RWPE2 (cell line): ENCODE measurements at places on chromosomes 11 and 22.

GRCh38 chr11:94757037-94757735 lies 11.0 kb upstream of the AMOTL1 start:
- no peak for DNase-seq
- H3K4me3 ChIP-seq, result no peak overlapping the region
- no peaks in the 10 kb centered on the region; the same call in 1 of the 2 replicates for H3K36me3 ChIP-seq
- H3K4me1 ChIP-seq, result peaks cover 11% of the 10 kb centered on the region
- no peak overlapping the region for H3K27ac ChIP-seq

DNA sequence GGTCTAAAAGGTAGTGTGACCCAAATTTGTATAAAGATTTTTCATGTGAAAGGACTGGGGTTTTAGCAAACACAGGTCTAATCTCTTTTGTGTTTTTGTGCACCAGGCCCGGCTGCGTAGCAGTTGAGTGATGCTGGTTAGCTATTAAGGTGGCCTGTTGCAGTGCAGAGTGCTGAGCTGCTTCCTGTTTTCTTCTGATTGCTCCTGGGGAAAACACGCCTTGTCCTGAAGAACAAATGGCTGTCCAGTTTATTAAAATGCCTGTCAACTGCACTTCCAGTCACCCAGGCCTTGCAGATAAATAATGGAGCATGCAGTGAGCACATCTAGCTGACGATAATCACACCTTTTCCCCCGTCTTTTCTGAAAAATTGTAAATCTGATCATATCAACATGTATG lies 1.8 kb downstream of the SRSF8 start:
- peak overlapping the region; percentile 69 for H3K27ac ChIP-seq
- H3K36me3 ChIP-seq, result peaks cover 14% of the 10 kb centered on the region
- no peaks in the 10 kb centered on the region for H3K27me3 ChIP-seq
- DNase-seq, result peak; percentile 66

DNA sequence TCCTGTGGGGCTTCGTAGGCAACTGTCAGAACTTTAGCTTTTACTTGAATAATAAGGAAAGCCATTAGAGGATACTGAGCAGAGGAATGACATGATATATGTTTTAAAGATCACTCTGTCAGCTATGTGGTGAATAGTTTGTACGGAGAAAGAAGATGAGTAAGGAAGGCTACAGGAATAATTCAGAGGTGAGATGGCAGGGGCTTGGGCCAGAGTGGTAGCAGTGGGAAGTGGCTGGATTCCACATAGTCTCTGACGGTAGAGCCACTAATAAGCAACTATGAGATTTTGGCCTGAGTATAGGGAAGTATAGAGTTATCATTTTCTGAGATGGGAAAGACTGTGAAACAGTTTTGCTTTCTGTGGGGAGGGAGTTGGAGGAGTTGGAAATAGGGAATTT lies 93.9 kb upstream of the MTMR2 start:
- H3K4me3 ChIP-seq, result no peak overlapping the region
- no peaks in the 10 kb centered on the region for H3K36me3 ChIP-seq
- no peak for DNase-seq
- H3K27me3 ChIP-seq, result no peaks in the 10 kb centered on the region

- no peaks in the 10 kb centered on the region for H3K36me3 ChIP-seq
- H3K27me3 ChIP-seq, result no peaks in the 10 kb centered on the region
- H3K4me3 ChIP-seq, result no peak overlapping the region
- no peak for DNase-seq
- no peaks in the 10 kb centered on the region for H3K4me1 ChIP-seq
Measured at GRCh38 chr22:33524511-33525260, 395.6 kb downstream of the LARGE1 start.

GRCh38 chr11:130642994-130643393 lies 194.5 kb downstream of the ADAMTS15 start:
- H3K36me3 ChIP-seq, result no peaks in the 10 kb centered on the region
- H3K27ac ChIP-seq, result no peak overlapping the region
- DNase-seq, result no peak

DNA sequence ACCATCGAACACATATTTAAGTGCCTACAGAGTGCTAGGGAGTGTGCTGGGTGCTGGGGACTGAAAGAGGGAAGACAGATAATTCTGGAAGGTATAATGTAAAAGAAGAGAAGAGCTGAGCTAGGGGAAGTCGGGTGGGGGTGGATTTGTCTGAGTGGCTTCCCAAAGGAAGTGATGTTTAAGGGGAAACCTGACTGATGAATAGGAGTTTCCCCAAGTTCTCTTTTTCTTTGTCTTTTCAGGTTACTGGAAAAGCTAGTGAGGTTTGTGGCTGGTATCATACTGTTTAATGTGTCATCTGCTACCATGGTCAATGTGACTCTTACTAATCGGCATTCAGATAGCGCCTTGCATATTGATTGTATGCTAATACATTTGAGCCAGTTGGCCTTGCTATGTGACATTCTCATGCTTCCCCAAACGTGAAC lies 151.6 kb upstream of the MTMR2 start:
- H3K36me3 ChIP-seq, result no peaks in the 10 kb centered on the region; the same call in 1 of the 2 replicates
- H3K27ac ChIP-seq, result no peak overlapping the region
- H3K4me3 ChIP-seq, result no peak overlapping the region
- DNase-seq, result no peak
- no peaks in the 10 kb centered on the region for H3K4me1 ChIP-seq
- no peaks in the 10 kb centered on the region for H3K27me3 ChIP-seq

DNA sequence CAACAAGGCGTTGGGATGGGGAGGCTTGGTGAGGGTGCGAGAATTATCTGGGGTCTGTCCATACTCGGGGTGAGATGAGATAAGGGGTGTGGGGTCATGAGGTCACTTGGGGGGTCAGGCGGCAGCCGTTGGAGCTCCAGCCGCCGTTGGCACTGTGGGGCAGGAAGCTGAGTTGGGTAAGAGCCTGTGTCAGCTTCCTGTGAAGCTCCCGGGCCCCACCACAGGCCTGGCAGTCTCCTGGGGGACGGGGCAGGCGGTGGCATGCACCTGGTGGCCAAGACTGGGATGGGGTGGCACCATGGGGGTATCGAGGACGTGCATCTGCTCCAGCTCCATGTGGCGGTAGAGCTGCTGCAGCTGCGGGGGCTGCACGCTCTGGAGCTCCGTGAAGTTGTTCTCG lies 7.1 kb upstream of the MYBPC3 start:
- H3K27me3 ChIP-seq, result no peaks in the 10 kb centered on the region
- DNase-seq, result no peak
- H3K27ac ChIP-seq, result no peak overlapping the region
- H3K4me3 ChIP-seq, result no peak overlapping the region
- no peaks in the 10 kb centered on the region for H3K4me1 ChIP-seq

DNA sequence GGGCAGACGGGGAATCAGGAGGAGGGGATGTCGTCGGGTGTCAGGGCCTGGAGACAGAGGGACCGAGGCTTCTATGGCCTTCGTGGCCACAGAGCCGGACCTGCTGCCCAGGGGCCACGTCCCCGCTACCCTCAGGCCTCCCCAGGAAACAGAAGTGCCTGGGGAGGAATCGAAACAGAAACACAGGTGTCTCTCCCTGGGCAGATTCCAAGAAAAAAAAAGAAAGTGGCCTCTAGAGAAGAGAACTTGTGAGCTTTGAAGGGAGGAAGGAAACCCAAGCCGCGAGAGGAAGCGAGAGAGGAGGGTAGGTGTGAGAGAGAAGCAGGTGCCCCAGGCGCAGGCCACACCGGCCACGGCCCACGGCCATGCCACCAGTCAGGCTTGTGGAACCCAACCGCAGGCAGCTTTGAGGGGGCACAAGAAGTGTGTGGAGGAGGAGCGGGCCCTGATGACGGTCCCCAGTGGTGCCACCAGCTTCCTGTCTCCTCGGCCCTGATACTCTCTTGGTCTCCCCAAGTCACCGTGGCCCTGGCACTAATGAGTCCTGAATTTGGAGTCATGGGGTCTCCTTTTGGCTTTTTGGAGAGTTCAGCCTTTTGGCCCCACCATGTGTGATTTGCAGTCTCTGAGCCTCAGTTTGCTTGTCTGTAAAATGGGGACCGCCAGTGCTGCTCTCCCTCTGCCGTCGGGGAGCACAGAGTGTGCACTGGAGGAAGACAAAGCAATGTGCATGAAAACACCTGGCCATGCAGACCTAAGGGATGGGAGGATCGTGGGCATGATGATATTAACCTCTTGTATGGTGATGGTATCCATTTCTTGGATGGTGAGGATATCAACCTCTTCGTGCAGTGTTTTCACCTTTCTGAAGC lies 25.2 kb downstream of the LIF start:
- H3K27me3 ChIP-seq, result no peaks in the 10 kb centered on the region
- no peaks in the 10 kb centered on the region for H3K36me3 ChIP-seq
- no peak for DNase-seq
- H3K4me1 ChIP-seq, result peaks cover 3% of the 10 kb centered on the region

DNA sequence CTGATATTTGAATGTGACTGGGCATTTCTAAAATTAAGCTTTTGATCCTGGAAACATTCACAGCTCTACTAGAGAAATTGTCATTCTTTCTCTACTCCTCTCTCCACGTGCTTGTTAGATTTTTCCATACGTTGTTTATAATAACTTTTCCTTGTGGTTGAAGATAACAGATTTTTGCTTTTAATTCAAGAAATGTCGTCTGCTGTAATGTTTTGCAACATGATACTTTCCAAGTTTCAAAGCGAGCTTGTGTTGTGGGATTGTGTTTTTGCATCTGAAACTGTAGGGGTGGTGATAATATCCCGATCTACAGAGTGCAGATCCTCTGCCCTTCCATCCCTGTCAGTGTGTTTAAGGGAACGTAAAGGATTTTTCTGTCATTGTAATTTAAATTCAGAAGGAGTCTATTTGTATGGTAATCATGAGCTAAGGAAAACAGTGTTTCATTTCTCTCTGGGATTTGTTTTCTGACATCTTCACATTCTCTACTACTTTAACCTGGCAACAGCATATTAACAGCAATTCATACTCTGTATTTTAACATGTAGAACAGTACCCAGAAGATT lies 321.4 kb downstream of the FAT3 start:
- H3K4me1 ChIP-seq, result no peaks in the 10 kb centered on the region
- H3K27ac ChIP-seq, result no peak overlapping the region
- H3K36me3 ChIP-seq, result no peaks in the 10 kb centered on the region
- H3K4me3 ChIP-seq, result no peak overlapping the region
- DNase-seq, result no peak
